H4 (cell line): ENCODE measurements at places on chromosomes 11 and 22. TPM values are rescaled to one million over a fixed set of nuclear protein-coding genes. Genes with fewer than 3 reads are reported as not detected.

Gene TFIP11
- 13.8 and 15.4 TPM in 2 replicates for total RNA-seq

Gene TREH
- not detected in 2 replicates for total RNA-seq

Gene PDE3B
- total RNA-seq = 4.8 and 6.2 TPM in 2 replicates

Gene IFITM10
- 1.4 and 2.0 TPM in 2 replicates for total RNA-seq

Gene TRIM48
- not detected in 2 replicates for total RNA-seq

Gene PLXNB2
- total RNA-seq = 42.4 and 53.2 TPM in 2 replicates

Gene C22orf15
- total RNA-seq = not detected in 2 replicates

Gene PITPNB
- 10.3 and 14.2 TPM in 2 replicates for total RNA-seq

Gene ASCL2
- total RNA-seq = not detected in 2 replicates

Gene SLC15A3
- total RNA-seq = 4.9 and 5.8 TPM in 2 replicates

Gene BATF2
- total RNA-seq = 1.8 and 2.3 TPM in 2 replicates

Gene OR2D2
- total RNA-seq = not detected in 2 replicates

Gene THY1
- total RNA-seq = 191 and 193 TPM in 2 replicates

Gene CRYBB3
- not detected in 2 replicates for total RNA-seq

Gene CECR2
- 0.06 and 0.21 TPM in 2 replicates for total RNA-seq

Gene DEUP1
- not detected in 2 replicates for total RNA-seq

Gene PRR5L
- total RNA-seq = 38.2 and 75.8 TPM in 2 replicates

Gene CATSPERZ
- not detected in 2 replicates for total RNA-seq

Gene PHLDA2
- 11.7 and 15.2 TPM in 2 replicates for total RNA-seq

Gene ATG16L2
- total RNA-seq = 0.66 and 3.4 TPM in 2 replicates

Gene SLC22A25
- total RNA-seq = not detected in 2 replicates

Gene TMEM151A
- 0.08 and 0.10 TPM in 2 replicates for total RNA-seq

Gene GGTLC2
- total RNA-seq = not detected in 2 replicates

Gene FAM180B
- total RNA-seq = not detected in 2 replicates

Gene PAX6
- 0.06 and 0.21 TPM in 2 replicates for total RNA-seq

Gene OR2AT4
- total RNA-seq = not detected in 2 replicates

Gene SERHL2
- total RNA-seq = 0.10 and 0.62 TPM in 2 replicates

Gene SLC17A6
- total RNA-seq = 0.02 TPM in 1 of 2 replicates, not detected in the other

Gene RANGAP1
- 29.7 and 44.6 TPM in 2 replicates for total RNA-seq

Gene PATE2
- not detected in 2 replicates for total RNA-seq

Gene CRYBB2
- 0.51 and 1.6 TPM in 2 replicates for total RNA-seq

Gene STX3
- total RNA-seq = 25.4 and 40.5 TPM in 2 replicates

Gene RIN1
- 4.3 and 7.4 TPM in 2 replicates for total RNA-seq

Gene MFRP
- total RNA-seq = not detected in 2 replicates

Gene ZNF70
- total RNA-seq = 1.2 and 1.4 TPM in 2 replicates

Gene PRG3
- total RNA-seq = not detected in 2 replicates

Gene BBOX1
- 0.29 and 0.45 TPM in 2 replicates for total RNA-seq

Gene OR4C6
- 0.21 TPM in 1 of 2 replicates, not detected in the other for total RNA-seq

Gene NLRP14
- 0.08 and 0.19 TPM in 2 replicates for total RNA-seq

Gene CD3G
- not detected in 2 replicates for total RNA-seq

Gene ZBTB3
- 6.9 and 7.5 TPM in 2 replicates for total RNA-seq

Gene ARRB1
- total RNA-seq = 7.3 and 9.3 TPM in 2 replicates
